ENCODE measurements at places on chromosomes 6 and 20.
A peak's percentile ranks its signal among the peaks of the same experiment; 100 is the strongest.

DNA sequence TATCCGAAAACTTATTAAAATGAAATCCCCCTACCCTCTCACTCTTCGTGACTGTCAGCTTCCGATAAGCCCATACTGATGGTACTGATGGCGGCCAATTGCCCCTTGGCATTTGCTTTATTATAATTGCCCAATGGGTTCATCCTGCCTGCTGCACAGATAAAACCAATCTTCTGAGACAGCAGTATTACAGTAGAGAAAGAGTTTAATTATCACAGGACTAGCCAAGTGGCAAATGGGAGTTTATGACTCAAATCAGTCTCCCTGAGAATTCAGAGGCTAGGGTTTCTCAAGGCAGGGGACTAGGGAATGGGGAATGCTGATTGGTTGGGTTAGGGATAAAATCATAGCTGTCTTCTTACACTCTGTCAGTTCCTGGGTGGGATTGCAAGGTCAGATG is 259.5 kb downstream of the SOD2 start:
- no peak for DNase-seq

- DNase-seq: no peak
Observed at GRCh38 chr6:132128424-132128823, 177.3 kb upstream of the CCN2 start.

DNA sequence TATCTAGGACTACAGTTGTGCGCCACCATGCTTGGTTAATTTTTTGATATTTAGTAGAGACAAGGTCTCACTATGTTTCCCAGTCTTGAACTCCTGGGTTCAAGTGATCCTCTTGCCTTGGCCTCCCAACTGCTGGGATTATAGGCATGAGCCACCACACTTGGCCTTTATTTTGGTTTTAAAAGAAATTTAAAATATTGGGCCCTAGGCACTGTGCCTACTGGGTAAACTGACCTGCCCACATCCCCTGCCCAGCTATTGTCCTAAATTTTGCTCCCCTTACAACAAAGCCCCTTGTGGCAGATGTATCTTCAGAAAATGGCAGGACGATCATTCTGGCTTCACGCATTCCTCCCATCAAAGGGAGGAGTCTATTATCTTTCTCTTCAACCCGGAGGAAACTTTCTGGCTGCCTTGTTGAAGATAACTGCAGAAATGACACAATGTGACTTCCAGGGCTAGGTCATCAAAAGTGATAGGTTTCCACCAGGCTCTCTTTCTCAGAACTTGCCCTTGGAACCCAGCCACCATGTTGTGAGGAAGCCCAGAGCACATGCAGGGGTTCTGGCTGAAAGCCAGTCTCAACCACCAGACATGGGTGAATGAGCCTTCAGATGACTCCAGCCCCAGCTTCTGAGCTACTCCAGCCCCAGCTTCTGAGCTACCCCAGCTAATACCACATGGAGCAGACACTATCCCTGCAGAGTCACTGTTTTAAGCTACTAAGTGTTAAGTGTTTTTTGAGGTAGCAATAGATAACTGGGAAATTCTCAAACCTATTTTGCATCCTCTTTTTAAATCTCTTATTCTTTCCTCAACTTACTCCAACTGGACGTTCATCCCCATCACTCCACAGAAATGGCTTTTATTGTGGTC is 4.6 kb upstream of the GUCA1B start:
- DNase-seq: no peak

GRCh38 chr6:142380626-142381025 is 78.8 kb downstream of the ADGRG6 start:
- DNase-seq: no peak

GRCh38 chr6:27593200-27593818 is 120.4 kb upstream of the ZNF184 start:
- DNase-seq: no peak

DNA sequence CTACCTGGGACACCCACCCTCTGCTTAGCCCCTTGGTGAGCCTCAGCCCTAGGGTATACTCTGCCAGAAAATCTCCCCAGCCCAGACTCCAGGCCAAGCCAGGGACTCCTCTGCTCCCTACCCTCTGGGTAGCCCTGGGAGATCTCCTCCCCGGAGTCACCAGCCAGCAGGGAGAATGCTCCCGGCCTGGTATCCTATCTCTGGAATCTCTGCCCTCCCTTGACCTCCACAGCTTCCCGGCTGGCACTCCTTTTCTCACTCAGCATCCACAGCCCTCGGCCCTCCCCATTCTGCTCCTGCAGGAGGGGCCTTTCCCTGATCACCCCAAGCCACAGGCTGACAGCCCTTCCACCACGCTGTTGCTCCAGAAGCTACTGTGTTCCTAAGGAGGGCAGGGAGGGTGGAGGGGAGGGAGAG is 22.6 kb downstream of the NOL4L start:
- DNase-seq: no peak

DNA sequence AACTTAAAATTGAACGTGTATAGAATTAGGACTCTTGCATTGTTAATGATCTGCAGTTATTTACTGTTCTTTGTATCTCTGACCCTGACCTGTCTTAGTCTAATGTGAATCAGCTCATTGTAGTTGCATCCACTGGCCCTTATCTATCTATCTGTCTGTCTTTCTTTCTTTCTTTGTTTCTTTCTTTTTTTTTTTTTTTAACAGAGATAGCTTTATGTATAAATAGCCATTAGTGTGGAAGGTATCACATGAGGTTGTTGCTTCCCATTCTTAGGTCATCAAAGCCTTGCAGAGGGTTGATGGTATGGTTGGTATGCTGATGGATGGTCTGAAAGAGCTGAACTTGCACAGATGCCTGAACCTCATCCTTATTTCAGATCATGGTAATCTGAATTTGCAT is 59.9 kb downstream of the ENPP1 start:
- no peak for DNase-seq

DNA sequence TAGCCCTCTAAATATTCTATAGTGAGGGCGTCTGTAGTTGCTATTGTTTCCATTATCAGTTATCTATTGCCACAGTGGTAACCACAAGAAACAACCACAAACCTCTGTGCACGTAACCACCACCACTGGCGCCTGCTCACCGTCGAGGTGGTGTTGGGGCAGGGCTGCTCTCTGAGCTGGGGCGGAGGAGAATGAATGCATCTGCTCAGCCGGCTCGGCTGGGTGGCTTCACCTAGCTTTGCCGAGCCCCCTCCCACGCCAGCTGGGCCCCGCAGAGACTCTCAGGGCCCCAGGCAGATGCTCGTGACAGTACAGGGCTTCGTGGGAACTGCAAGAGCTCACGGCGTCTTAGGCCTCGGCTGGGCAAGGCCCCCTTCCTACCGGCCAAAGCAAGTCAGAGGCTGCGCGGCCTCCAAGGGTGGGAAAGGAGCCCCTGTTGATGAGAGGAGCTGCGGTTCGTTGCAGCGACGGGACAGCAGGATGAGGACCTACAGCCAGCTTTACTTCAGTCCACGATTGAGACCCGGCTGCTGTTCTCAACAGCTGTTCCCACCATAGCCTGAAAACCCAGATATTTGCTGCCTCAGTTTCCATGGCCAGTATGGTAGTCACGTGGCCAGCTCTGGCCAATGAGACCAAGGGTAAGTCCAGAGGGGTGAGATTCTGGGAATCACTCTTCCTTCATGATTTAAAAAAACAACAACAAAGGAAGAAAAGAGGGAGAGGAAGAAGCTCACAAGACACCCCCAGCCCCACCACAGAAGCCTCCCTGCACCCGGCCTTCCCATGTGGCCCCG is 120.2 kb upstream of the AFDN start:
- DNase-seq: peak; percentile 9

GRCh38 chr20:47235853-47236638 is 120.5 kb downstream of the ZMYND8 start:
- no peak for DNase-seq

- no peak for DNase-seq
Observed at GRCh38 chr20:13574071-13574470, 64.7 kb downstream of the TASP1 start.

- DNase-seq: peak; percentile 71
Observed at GRCh38 chr20:41339957-41340326, 679 bp upstream of the LPIN3 start.

- DNase-seq: no peak
Observed at GRCh38 chr6:49902856-49903255, 36.5 kb upstream of the CRISP1 start.

DNA sequence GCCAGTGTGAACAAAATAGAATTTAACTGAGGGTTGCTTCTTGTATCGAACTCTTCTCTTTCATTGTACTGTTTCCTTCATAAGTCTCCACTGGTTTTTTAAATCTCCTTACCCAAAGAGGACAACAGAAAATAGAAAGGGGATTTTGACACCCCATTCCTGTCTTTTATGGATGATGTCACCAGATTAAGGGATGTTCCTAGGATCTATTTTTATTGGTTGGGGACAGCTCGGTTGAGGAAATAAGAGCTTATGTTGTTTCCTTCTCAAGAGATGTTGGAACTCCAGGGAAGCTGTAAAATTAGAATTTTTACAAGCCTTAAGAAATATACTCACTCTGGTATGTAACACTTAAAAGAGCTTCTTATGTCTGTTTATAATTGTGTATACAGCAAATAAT is 171.5 kb downstream of the PHF3 start:
- DNase-seq: no peak

GRCh38 chr20:50092436-50092835 is 20.5 kb downstream of the UBE2V1 start:
- DNase-seq: no peak

GRCh38 chr20:63769891-63770474 is 30.4 kb downstream of the SLC2A4RG start:
- DNase-seq: no peak

GRCh38 chr6:34791701-34792604 is at the start of gene BLTP3A:
Gene BLTP3A, plus strand, starts transcription at chr6:34792083. Its CDS starts 168 bp downstream, at chr6:34792251.
- DNase-seq: peak; percentile 60
